Stimulated activated CD8-positive, alpha-beta memory T cell treated with anti-CD3 and anti-CD28 coated beads, Interleukin-2, amount 100 ng/mL, for 1 hour (primary cell): ENCODE measurements at places on chromosomes 2 and 18.
A peak's percentile ranks its signal among the peaks of the same experiment; 100 is the strongest.

DNA sequence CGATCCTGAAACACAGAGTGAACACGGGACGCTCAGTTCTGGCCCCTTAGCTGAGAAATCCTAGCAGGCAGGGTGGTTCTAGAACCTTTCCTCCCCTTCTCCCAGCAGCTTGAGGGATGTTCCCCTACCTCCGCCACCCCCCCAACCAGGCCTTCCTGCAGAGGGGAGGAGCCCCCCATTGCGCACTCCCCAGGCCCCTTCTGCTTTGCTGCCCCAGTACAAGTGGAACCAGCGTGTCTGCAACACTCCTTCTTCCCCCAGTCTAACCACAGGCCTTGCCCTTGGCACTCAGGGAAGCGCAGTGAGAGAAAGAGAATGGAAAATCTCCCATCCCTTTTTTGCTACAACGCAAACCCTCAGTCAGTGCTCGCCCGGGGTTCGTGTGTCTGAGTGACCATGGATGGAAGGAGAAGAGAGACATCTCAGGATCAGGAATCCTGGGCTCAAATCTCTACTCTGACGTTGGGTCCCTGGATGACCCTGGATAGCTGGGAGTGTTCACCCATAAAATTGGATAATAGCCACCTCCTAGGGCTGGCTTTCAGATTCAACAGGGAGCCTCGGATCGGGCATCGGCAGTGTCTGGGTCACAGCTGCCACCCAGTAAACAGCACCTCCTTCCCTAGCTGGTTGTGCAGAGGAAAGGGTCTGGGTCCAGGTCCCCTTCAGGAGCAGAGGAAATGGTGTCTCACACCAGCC, 3.7 kb downstream of the NPPC start:
- no peak for DNase-seq

GRCh38 chr18:31399306-31400032, 22.9 kb downstream of the DSG4 start:
- DNase-seq = no peak

GRCh38 chr2:12300019-12300602, 416.6 kb upstream of the TRIB2 start:
- DNase-seq = no peak

- DNase-seq = no peak
These were observed 7.9 kb upstream of the KCNIP3 start for GRCh38 chr2:95289253-95289652.

DNA sequence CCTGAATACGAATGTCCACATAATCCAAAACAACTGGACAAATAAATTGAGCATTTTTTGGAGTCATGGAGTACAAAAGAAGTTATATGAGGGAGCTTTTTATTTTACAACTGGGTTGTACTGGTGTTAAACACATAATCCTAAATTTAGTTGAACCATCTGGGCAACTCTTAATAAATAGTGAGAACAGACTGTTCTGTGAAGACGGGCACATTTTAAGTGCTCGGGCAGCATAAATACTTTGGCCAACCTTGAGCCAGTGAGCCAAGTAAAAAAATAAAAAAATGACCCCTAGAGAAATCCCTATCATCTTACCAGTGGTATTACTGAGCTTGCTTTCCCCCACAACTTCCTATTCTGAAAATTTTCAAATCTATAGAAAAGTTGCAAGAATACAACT, 50.9 kb upstream of the PSME4 start:
- DNase-seq = no peak

GRCh38 chr2:241984658-241985057, 115.1 kb downstream of the RTP5 start:
- no peak for DNase-seq

GRCh38 chr2:133976659-133977058, 277.2 kb upstream of the MGAT5 start:
- no peak for DNase-seq

DNA sequence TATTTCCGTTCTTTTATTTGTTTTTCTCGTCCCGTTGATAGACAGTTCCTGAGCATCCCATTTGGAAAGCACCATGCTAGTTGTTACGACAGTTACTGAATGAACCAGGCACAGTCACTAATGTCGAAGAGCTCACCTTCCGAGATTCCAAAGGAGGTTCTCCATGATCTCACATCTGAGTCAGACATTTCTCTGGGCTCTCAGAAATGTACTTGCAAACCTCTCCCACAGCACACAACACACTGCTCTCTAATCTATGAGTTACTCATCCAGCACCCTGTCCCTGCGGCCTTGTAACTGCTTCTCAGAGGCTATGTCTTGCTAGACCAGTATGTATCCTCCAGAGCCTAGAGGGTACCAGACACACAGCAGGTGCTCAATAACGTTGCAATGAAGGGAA, 174.7 kb downstream of the DNER start:
- no peak for DNase-seq

GRCh38 chr2:200677721-200678532, 92.1 kb downstream of the AOX1 start:
- no peak for DNase-seq

- no peak for DNase-seq
These were observed 3.0 kb upstream of the IL1B start for GRCh38 chr2:112839407-112840067.

GRCh38 chr18:54280220-54280569, 10.9 kb downstream of the POLI start:
- DNase-seq = no peak

DNA sequence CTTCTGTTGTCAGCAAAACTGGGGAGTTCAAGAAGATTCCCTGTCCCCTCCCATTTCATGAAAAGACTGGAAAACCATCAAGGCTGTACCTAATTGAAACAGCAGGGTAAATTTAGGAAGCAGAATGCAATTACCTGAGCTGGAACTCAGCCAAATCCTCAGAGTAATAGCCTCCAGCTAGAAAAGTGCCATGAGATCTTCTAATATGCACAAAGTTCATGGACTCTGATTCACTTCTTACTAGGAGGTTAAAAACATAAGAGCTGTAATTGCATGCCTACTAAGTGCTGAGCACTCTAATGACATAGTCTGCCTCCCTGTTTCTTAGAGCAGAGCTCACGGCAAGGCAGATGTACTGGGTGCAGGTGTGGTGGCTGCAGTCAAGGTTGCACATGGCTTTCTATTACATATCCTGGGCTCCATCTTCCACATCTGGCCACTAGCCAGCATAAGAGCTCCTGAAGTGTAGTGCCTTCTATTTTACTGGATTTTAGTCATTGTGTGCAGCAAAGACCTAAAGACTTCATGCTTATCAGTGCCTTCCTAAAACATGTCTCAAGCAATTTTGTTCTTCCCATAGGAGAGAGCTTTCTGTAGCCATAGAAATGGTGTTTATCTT, 341.7 kb downstream of the PTPRM start:
- no peak for DNase-seq

- no peak for DNase-seq
These were observed 40.0 kb upstream of the STPG4 start for GRCh38 chr2:47195148-47195547.

GRCh38 chr18:46321955-46322354, 217.8 kb downstream of the HAUS1 start:
- DNase-seq = no peak

DNA sequence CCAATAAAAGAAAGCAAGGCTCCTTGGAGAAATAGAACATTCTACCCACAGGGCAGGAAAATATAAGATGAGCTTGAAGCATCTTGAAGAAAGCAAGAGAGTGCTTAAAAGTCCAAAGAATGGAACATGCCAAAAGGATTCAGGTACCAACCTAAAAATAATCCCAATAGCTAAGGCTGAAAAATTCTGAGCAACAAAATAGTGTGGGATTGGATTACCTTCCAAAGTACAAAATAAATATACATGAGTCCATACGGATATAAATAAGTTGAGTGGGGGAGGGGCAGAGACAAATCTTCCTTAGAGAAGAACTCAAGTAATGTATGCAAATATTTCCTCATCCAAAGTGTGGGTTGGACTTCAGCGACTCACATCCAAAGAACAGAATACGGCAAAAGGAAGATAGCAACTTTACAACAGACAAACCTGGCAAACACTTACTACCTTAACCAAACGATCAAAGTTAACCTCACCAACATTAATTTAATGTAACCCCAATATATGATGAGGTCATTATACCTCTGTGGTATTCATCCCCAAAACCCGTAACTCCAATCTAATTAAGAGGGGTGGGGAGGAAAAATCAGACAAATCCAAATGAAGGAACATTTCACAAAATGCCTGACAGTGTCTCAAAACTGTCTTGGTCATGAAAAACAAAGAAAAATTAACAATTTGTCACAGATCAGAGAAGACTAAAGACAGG, 26.9 kb downstream of the MEMO1 start:
- no peak for DNase-seq

DNA sequence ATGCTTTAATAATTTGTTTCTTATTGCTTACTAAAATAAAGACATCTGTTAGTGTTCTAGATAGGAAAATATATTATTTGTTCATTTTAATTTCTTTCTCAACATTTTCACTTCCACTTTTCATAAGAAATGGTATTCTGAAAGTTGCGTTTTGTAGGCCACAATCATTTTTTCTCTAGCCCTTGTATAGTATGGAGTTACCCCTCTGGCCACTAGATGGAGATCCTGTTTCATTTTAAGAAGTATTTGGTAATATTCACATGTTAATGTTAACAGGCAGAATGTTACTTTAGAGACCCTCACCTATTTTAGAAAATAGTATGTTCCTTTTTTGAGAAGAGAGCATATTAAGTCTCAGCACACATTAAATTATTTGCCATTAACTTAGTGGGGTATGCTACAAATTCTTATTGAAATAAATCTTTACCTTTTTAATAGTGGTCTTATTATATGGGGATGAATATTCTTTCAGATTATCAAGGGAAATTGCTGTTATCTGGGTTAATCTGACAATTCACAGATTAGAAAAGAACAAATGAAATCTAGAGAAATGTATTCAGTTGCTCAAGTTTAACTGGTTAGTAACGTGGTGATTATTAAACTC, 73.9 kb upstream of the TTC27 start:
- DNase-seq = no peak

DNA sequence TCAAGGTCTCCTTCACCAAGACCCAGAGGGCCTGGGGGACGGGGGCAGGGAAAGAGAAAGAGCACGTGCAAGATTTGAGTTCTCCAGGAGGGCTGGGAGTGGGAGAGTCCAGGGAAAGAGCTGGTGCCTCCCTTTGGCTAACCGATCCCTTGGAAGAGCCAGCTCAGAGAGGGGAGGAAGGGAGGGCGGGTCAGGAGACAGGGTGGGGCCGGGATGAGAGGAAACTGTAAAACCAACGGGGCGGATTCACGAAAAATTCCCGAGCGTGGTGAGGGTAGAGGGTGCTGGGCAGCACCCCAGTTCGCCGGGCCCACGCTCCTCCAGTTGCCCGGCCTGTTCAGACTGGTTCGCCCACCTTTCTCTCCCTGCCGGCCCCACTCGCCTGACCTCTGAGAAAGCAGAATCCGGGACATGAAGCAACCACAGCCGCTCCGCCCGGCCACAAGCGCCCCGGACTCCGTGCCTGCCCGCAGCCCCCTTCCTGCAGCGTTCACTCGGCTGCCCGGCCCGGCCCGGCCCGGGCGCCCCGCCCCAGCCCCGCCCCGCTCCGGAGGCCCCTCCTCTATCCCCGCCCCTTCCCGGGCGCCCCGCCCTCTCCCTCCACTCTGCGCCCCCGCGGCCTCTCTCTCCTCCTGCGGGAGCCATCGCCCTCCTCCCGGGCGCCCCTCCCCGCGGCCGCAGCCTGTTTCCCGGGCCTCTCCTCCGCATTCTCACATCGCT, 230.9 kb upstream of the SMAD2 start:
- DNase-seq = peak; percentile 49

- DNase-seq = no peak
These were observed 761 bp downstream of the ST8SIA5 start for GRCh38 chr18:46756025-46756558.

- DNase-seq = no peak
These were observed 7.3 kb downstream of the IL36G start for GRCh38 chr2:112985090-112985489.

- DNase-seq = no peak
These were observed 200.4 kb downstream of the MEMO1 start for GRCh38 chr2:31810200-31810917.

DNA sequence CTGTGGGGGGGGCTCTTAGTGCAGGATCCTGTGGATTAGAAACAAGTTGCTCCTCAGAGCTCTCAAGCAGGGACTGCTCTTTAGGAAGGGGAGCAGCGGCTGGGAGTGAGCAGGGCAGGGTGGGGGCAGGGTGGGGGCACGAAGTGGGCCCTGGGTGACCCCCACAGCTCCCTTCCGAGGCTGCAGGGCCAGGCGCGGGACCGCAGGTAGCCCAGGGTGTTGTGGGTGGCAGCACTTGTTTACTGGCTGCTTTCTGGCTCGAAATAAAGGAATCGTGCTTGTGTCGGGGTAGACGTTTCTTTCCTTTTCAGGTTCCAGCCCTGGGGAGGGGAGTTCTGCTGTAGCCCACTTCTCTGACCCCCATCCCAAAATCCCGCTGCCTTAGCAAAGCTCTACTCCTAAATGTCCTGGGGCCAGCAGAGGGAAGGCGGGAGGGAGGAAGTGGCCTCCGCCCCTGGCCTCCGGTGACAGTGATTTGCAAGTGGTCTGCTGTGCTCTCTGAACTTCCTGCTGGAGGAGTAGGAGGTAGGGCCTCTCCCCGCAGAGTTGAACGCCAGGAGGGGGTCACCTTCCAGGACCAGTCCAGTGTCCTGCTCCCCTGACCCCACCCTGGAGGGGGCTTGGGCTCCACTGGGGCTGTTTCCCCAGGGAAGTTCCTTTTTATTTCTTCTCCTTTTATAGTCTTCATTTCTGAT, 8.3 kb downstream of the NEU4 start:
- DNase-seq = no peak

DNA sequence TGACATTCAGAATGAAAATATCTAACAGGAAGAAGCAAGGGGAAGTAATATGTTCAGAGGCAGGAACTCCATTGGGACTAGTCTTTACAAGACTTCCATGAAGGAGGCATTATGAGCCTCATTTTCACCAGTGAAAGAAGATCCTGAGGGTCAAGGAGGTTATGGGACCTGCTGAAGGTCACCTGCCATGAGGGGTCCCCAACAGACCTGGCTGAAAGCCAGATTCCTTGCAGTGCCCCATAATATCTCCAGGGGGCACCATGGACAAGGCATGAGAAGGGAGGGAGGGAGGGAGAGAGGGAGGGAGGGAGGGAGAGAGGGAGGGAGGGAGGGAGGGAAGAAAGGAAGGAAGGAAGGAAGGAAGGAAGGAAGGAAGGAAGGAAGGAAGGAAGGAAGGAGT, 27.9 kb downstream of the XDH start:
- no peak for DNase-seq

GRCh38 chr2:1632002-1632348, 112.3 kb downstream of the PXDN start:
- DNase-seq = no peak

DNA sequence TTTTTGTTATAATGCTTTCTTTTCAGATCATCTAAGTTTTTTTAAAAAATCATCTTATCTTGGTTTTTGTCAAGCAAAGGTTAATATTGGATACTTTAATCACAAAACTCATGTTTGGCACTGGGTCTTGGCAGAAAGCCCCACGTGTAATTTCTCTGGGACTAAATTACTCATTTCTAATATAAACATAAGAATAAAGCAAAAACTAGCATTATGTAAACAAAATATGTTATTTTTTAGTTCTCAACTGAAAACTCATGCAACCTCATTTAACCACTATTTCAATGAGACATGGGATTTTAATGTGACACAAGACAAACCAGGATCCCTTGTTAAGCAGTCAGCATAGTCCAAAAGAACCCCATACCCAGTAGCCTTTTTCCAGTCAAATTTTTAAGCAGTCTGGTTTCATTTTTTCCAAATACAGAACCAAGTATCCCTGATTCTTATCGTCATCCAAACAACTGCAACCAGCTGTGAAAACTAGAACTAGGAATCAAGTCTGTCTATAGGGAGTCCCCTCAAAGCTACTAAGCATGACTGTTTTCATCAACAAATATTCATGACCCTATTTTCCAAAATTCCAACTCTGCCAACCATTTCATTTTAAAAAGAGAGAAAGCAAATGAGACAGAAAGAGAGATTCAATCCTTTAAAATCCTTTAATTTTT, 27.1 kb downstream of the PID1 start:
- DNase-seq = no peak
